Right kidney (tissue), 9 donors: ENCODE measurements at places on chromosomes 7 and 10.

DNA sequence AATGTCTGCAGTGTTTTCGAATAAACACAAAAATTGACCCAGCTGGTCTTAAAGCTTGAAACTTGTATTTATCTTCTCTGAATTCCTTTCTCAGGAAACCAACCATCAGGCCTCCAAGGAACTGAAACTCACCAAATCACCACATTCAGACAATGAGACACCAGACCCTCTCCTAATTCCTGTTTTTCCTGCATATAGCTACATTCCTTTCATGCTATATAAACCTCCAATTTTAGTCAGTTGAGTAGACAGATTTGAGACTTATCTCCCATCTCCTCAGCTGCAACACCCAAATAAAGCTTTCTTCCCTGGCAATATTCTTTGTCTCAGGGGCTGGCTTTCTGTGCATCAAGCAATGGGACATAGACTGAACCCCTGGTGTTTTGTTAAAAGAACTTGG is 317.0 kb downstream of the CACNA2D1 start:
- no peak for DNase-seq

DNA sequence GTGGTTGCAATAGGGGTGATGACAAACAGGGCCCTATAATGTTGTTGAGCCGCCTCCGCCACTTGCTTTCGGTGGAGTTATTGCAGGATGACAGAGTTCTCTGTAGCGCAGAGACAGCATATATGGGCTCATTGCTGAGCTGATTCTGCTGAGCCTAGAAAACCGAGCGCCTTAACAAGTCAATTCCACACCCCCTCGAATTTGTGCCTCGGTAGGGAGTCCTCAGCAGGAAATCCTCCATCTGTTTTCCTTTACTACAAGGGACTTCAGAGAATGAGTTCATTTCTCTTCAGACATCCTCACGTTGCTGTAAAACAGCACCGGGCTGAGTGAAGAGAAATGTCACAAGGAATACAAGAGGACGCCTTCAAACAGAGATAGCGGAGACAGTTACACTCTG is 90.7 kb upstream of the KIAA1217 start:
- DNase-seq: peak; percentile 53

- DNase-seq: peak; percentile 70
These were observed at the start of gene SCIN for GRCh38 chr7:12570534-12571461. Gene SCIN (plus strand): TSS chr7:12570720. CDS start chr7:12570787, 67 bp downstream.

DNA sequence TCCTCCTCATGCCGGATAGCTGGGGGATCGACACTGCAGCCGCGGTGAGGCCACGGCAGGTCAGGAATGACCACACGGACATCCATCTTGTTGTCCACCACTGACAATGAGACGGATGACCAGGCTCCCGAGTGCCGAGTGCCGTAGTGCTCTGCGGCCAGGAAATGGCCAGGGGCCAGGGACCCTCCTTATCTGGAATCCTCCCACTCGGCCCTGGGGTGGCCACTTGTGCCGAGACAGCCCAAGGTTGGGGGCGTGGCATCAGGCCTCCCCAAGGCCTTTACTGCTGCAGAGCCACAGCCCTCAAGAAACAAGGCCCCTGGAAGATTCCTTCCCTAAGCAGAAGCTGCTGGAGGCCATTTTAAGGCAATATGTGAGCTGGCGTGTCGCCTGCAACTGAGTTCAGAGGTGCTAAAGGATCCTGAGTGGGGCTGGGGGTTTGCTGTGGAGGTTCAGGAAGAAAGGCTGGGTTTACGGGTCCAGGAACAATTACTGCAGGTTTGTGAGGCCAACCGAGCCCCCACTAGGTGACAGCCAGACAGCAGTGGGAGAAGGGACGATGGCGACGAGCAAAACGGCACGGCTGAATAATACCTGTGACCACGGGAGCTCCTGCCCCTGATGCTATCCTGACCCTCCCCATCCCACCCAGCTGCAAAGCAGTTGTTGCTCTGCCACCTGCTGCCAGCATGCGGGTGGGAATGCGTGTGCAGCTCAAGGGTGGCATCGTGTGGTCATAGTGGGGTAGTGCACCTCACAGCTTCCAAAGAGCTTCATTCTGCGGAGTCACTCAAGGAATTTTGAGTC is 31.6 kb upstream of the LEP start:
- DNase-seq: peak; percentile 67

GRCh38 chr7:92650391-92650790 is 60.2 kb upstream of the FAM133B start:
- DNase-seq: no peak

- DNase-seq: peak; percentile 54
These were observed 220.0 kb upstream of the KCND2 start for GRCh38 chr7:120052884-120053382.

DNA sequence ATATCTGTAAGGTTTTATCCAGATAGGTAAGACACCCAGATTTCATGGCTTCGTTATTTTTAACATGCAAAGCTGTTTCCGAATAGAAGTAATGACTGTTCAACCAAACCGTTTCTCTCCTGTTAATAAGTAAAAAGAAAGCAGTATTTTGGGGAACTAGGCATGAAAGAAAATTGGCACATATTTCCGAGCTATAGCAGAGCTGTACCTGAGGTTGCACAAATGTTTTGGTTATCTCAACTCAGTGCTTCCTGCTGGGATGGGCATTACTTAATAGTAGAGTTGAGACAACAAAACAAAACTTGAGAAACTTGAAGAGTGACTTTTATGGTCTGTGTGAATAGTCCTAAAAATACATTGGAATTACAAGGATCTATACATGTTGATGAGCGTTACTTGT is 564.3 kb upstream of the SORCS1 start:
- DNase-seq: no peak
